ENCODE measurements at places on chromosomes 3 and 15.
A peak's percentile ranks its signal among the peaks of the same experiment; 100 is the strongest.

GRCh38 chr3:103380391-103380790, 945.6 kb downstream of the ZPLD1 start:
- DNase-seq: no peak

- no peak for DNase-seq
Measured at GRCh38 chr3:179330438-179330837, 7.6 kb downstream of the ZNF639 start.

DNA sequence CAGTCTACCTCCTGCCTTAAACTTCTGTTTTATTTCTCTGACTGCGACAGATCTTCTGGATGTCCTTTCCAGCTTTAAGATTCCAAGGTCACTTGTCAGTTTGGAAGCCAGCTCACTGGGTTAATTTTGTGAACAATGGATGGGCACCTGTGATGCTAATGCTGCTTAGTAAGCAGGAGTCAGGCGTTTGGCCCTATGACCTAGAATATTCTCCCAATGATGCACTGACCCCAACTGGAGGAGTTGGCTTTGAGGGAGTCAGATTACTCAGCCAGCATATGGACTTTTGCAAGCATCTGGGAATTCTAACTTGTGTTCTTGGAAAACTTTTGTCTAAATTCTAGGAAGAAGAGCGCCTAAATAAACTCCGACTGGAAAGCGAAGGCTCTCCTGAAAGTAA, 28.1 kb downstream of the HACD3 start:
- DNase-seq: no peak

DNA sequence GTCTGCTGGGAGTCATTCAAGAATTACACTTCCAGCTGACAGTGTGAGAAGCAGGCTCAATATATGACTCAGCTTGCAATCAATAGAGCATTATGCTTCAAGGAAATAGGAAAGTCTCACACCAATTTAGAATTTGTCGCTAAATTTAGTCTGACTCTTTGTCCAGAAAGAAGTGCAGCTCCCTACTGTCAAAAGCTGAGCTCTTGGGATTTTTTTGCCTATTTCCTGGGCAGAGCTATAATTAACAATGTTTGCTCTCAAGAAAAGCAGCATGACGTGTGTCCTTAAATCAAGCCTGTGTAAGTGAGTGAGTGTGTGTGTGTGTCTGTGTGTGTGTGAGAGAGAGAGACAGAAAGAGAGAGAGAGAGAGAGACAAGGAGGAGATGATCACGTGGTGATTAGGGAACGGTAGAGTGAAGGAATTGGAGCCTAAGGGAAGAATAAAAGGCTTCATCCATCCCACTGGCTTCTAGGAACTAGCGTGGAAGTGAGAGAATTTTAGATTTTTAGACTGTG, 16.4 kb upstream of the SLC35G2 start:
- DNase-seq: no peak

- DNase-seq: no peak
Measured at GRCh38 chr3:41569632-41570305, 370.5 kb downstream of the CTNNB1 start.

DNA sequence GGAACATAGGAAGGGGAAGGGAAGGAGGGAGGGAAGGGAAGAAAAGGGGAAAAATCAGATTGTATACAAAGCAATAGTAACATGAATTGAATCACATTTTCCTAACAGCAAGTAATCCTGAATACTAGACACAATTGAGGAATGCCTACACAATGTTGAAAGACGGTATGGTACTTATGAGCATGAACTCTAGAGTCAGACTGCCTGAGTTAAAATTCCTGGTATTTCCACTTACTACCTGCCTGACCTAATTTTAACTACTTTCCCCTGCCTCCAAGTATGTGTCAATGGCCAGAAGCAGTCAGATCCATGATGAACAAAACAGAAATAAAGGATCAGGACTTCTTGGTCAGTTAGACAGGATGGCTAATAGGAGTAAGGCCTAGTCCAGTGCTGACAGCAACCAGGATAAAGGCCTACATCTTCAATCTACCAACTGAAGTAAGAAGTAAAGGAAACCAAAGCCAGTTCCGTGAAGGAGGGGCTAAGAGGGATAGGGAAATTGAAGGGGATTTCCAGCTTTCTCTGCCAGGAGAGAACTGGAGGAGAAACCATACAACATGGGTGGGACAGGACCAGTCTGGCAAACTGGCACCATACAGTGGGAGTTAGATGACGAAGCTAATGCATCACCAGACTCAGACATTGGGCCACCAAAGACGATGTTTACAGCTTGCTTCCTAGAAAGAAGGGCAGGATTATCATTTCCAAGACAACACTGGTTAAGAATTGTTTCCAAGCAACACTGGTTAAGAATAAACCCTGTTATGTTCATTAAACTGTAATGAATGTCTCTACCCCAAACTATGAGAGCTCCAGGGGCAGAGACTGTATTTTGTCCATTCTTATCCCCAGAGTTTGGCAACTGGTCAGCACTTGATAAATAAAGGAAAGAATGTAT, 151.6 kb upstream of the UBE2E2 start:
- no peak for DNase-seq

GRCh38 chr15:79881668-79882067, 15.1 kb downstream of the MTHFS start:
- no peak for DNase-seq

DNA sequence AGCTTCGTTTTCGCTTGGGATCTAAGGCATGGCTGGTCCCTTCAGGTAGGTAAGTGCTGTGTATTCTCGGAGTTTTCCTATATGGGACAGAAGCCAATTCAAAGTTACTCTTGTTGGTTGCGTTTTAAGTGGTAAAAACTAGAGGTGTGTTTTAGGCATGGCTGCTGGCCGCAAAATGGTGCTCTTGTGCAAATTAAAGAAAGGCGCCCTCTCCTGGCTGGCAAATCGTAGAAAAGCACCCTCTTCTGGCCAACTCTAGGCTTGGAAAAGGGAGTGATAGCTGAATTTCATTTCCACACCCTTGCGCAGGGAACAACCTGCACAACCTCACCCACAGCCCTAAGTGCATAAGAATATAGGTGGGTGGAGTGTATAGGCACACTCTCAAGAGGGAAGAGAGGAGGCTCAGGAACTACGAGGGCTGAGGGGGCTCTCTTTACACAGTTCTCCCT, 23.5 kb downstream of the DRD3 start:
- DNase-seq: no peak

DNA sequence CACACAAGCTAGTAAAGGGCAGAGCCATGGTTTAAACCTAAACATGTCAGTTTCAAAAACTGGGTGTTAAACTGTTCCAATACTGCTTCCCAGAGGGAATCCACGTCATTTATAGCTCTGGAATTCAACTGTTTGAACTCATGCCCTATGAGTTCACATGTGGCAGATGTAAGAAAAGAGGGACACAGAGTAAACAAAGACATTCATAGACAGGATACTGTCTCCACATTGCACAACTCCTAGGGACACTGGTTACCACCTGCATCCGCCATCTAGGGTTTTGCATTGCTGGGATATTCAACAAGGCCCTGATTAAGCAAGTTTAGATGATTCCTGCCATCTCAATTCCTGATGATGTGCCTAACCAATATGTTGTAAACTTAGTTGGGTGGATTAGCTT, 134.1 kb upstream of the COL8A1 start:
- DNase-seq: no peak

GRCh38 chr15:39406485-39406884, 174.4 kb upstream of the THBS1 start:
- no peak for DNase-seq

- DNase-seq: no peak
Measured at GRCh38 chr3:188000361-188000861, 153.5 kb upstream of the LPP start.

GRCh38 chr3:156250550-156250949, 130.2 kb downstream of the KCNAB1 start:
- DNase-seq: no peak

- no peak for DNase-seq
Measured at GRCh38 chr3:3170998-3171397, 8.5 kb downstream of the CRBN start.

- no peak for DNase-seq
Measured at GRCh38 chr15:38671006-38671387, 106.4 kb upstream of the RASGRP1 start.

GRCh38 chr3:141644931-141645330, 93.2 kb upstream of the RNF7 start:
- peak; percentile 28 for DNase-seq

- DNase-seq: no peak
Measured at GRCh38 chr15:25188051-25188450, 233.3 kb downstream of the SNRPN start.

DNA sequence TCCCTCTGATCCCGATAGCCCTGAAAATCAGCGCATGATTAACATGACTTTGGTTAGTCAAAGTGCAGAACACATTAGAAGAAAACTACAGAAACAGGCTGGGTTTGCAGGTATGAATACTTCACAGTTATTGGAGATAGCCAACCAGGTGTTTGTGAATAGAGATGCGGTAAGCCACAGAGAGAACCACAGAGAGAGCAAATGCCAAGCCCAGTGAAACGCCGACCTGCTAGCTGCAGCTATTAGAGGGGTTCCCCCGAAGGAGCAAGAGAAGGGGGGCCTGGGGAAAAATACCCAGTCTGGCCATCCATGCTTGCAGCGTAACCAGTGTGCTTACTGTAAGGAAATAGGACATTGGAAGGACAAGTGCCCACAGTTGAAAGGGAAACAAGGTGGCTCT, 523.9 kb upstream of the CNTN3 start:
- DNase-seq: no peak

GRCh38 chr3:49248840-49249227, 28.2 kb downstream of the C3orf62 start:
- DNase-seq: no peak

GRCh38 chr15:38853608-38854007, 289.0 kb upstream of the RASGRP1 start:
- no peak for DNase-seq

- no peak for DNase-seq
Measured at GRCh38 chr3:197463279-197463678, 92.5 kb downstream of the BDH1 start.

DNA sequence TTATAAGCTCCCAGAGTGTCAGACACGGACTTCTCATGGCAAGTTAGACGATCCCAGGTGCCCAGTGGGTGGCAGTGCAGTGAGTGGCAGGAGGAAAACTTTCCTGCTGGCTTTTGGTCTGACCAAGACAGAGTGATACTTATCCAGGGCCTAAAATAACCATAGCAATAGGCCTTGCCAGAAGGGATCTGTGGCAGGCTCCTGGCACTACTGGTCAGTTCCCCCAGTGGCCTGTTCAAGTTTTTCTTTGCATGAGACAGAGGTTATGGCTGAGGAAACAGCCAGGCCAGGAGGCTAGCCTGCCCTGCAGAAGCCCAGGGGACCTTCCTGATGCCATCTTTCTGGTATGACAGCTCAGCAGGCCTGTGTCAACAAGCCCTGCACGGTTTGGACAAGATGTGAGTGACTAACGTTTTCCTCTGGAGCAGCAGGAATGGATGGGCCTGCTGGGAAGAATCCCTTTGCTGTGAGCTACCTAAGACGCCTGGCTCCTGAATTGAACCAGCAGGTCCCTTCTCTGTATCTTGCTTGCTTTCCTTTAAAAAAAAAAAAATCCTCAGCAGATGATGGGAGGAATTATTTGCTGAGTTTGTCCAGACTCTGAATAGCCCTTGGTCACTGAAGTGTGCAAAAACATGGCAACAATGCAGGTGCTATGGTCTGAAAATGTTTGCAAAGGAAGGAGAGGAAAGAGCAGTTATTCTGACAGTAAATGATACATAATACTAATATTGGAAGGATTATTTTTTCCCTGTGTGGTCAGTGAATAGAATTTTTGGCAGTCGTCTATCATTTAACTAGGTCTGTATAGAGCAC, 18.0 kb downstream of the SCG5 start:
- DNase-seq: no peak

DNA sequence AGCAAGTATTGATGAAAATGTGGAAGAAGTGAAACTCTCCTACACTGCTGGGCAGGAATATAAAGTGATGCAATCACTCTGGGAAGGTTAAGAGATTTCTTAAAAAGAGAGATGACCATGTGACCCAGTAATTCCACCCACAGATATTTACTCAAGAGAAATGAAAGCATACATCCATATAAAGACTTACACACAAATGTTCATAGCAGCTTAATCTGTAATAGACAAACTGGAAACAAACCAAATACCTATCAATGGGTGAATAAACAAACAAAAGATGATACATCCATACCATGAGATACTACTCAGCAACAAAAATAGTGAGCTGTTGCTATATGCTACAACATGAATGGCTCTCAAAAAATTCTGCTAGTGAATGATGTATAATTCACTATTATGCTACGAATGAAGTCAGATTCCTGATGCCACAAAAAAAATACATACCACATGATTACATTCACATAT, 463.3 kb downstream of the MAGI1 start:
- DNase-seq: no peak

DNA sequence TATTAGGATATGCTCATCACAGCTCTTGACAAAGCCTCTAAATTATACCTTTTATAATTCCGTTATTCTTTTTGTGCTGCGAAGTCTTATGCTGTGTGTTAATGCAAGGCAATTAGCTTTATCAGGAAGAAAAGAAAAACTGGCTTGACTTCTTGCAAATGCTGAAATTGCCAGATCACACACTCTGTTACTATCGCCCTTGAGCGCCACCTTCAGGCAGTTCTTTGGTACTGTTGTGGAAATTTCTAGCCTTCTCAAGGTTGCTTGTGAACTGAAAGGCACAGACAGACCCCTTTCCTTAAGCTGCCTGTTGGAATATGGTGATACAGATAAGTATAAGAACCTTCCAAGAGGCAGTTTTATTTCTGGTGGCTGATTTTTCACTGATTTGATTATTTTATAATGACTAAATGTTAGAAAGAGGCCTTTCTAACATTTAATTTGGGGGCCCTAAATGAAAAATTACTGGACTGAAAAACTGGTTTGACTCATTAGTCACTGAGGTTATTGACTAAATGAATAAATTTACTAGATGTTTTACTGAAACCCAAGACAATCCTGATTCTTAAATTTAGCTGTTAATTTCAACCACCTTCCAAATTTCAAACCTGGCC, 126.2 kb upstream of the RASGRP1 start:
- no peak for DNase-seq

- no peak for DNase-seq
Measured at GRCh38 chr15:72778796-72779195, 4.8 kb downstream of the ADPGK start.

- DNase-seq: no peak
Measured at GRCh38 chr15:69337138-69337537, 38.4 kb downstream of the PAQR5 start.

- DNase-seq: no peak
Measured at GRCh38 chr3:732326-732928, 360.4 kb upstream of the CNTN6 start.

Data from esophagus squamous epithelium (tissue), 5 donors.